ENCODE measurements at places on chromosomes 12 and 14. TPM values are rescaled to one million over a fixed set of nuclear protein-coding genes. Genes with fewer than 3 reads are reported as not detected.

Gene CLEC1A
- not detected for total RNA-seq

Gene TAS2R43
- 0.76 TPM for total RNA-seq

Gene BATF
- total RNA-seq: 213 TPM

Gene TAC3
- total RNA-seq: not detected

Gene RNFT2
- total RNA-seq: 11.8 TPM

Gene MFAP5
- not detected for total RNA-seq

Gene VSX2
- not detected for total RNA-seq

Gene SYNE3
- 44.1 TPM for total RNA-seq

Gene PIGH
- total RNA-seq: 26.0 TPM

Gene FBLN5
- total RNA-seq: 1.2 TPM

Gene CHMP4A
- 95.8 TPM for total RNA-seq

Gene COL2A1
- not detected for total RNA-seq

Gene DNAI7
- total RNA-seq: 0.23 TPM

Gene TAS2R13
- total RNA-seq: 0.96 TPM

Gene ALKBH1
- total RNA-seq: 16.3 TPM

Gene RNASE1
- total RNA-seq: not detected

Gene KERA
- not detected for total RNA-seq

Gene TEX52
- 0.17 TPM for total RNA-seq

Gene LBHD2
- total RNA-seq: not detected

Gene STYX
- 18.7 TPM for total RNA-seq

Gene FAM90A1
- 0.36 TPM for total RNA-seq

Gene PPP1R1A
- not detected for total RNA-seq

Gene CTDSP2
- total RNA-seq: 96.5 TPM

Gene KCNMB4
- 0.80 TPM for total RNA-seq

Gene PTGER2
- 67.9 TPM for total RNA-seq

Gene NRDE2
- 24.4 TPM for total RNA-seq

Gene PTPRR
- total RNA-seq: not detected

Gene C12orf60
- 2.1 TPM for total RNA-seq

Gene PRPH
- not detected for total RNA-seq

Gene CORO1C
- 46.1 TPM for total RNA-seq

Gene DPF3
- 4.3 TPM for total RNA-seq

Gene P2RX7
- 7.3 TPM for total RNA-seq

Gene MYO1A
- 2.6 TPM for total RNA-seq

Gene FAM181A
- not detected for total RNA-seq

Gene FGF23
- not detected for total RNA-seq

Gene VDR
- 305 TPM for total RNA-seq

Measured in activated T-helper 1 cell treated with anti-CD3 and anti-CD28 coated beads, Interleukin-12 subunit alpha, Interleukin-12 subunit beta, Interleukin-2, Interleukin-4 antibody, amounts not matched to agents 30 ng/mL and 10 ng/mL and 1 ng/mL, durations not matched to agents 14 hours and 24 hours and 36 hours (primary cell).